ENCODE measurements at places on chromosomes 16 and 17.

DNA sequence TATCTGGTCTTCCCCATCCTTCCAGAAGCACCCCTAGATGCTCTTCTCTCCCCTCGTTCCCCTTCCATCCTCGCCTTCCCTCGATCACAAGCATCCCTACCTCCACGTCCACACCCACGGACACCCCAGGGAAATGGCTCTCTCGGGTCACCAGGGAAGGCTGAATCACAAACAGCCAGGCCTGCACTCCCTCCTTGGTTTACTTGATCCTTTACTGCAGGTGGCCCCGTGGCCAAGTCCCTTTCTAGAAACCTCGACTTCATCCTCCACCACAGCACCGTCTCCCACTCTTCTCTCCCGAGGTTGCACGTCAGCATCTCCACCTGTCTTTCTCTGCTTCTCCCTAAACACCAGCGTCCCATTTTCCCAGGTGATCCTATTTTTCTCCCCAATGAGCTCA lies 6.5 kb upstream of the RBFOX3 start:
- DNase-seq, result no peak

DNA sequence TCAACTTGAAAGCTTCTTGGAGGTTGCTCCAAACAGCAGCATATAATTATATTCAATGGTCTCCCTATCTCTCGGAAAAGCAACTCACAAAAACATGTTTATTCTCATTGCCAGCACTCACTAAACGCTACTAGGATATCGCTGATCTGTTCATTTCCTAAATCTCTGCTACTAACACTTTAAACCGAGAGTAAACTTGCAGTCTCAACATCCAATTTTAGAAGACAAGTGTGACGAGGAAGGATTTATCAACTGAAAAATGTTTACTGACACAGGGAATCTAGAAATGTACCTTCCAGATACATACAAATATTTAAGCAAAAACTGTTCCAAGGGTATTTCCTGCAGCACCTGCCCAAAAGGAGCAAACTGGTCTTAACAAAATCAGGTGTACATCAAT lies 56.5 kb downstream of the YWHAE start:
- DNase-seq, result no peak

GRCh38 chr17:35094902-35095301 lies 24.8 kb downstream of the RAD51D start:
- DNase-seq, result no peak

- no peak for DNase-seq
These were observed 18.9 kb downstream of the TEX2 start for GRCh38 chr17:64244165-64244564.

DNA sequence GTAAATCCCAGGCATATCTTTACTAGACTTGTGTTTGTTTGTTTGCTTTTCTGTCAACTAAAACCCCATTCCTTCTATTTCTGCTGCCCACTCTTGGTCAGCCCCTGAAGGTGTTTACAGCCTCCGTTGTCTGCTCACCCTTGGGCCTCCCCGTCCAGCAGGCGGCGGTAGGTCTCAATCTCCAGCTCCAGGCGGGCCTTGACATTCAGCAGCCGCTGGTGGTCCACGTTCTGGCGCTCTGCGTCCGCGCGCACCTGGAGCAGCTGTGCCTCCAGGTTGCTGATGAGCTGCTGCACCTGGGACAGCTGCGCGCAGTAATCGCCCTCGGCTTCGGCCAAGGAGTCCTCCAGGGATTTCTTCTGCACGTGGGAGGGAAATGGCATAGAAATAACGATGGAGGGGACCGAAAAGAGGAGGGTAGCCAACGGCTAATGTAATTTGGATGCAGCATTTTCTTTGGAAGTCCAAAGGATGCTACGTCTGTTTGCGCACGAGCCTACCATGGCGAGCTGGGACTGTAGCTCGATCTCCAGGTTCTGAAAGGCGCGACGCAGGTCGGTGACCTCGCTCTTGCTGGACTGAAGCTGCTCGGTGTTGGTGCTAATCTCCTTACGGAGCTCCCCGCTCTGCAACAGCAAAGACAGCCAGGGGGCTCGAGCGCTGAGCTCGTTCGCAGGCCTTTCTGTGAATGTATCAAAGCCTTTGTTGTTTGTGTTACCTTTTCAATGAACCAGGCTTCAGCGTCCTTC lies 3.9 kb downstream of the KRT12 start:
- no peak for DNase-seq

DNA sequence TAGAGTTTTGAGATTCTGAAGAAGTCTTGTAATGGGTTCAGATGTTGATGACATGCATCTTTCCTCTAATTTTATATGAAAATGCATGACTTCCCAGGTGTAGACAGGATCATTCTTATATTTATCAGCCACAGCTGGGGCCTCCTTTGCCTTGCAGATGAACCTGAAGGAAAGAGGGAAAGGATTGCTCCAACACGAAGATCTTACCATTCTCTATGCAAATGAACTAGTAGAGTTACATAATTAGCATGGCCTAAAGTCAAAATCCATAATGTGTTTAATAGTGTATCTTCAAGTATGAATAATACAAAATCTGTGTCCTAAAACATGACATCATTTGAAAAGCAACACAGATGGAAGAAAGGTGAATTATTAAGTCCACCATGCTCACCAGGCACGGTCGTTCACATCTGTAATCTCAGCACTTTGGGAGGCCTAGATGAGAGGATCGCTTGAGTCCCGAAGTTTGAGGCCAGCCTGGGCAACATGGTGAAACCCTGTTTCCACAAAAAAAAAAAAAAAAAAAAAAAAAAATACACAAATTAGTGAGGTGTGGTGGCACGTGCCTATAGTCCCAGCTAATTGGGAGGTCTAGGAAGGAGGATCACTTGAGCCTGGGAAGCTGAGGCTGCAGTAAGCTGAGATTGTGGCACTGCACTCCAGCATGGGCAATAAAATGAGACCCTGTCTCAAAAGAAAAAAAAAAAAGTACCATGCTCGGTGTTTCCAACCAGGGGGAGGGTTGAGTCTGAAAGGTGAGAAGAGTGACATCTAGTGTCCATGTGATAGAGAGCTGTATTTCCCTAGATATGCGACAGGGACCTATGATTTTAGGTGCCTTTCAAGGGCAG lies 6.3 kb downstream of the VWA3A start:
- DNase-seq, result no peak

GRCh38 chr16:65372171-65372570 lies 250.3 kb upstream of the CDH11 start:
- no peak for DNase-seq

GRCh38 chr16:81266680-81267095 lies 28.2 kb downstream of the BCO1 start:
- no peak for DNase-seq

GRCh38 chr17:38428112-38428642 lies at the start of gene ARHGAP23:
TSS of gene ARHGAP23 (plus strand) at chr17:38428464. CDS start at chr17:38428486, 22 bp downstream.
- DNase-seq, result peak; percentile 6

DNA sequence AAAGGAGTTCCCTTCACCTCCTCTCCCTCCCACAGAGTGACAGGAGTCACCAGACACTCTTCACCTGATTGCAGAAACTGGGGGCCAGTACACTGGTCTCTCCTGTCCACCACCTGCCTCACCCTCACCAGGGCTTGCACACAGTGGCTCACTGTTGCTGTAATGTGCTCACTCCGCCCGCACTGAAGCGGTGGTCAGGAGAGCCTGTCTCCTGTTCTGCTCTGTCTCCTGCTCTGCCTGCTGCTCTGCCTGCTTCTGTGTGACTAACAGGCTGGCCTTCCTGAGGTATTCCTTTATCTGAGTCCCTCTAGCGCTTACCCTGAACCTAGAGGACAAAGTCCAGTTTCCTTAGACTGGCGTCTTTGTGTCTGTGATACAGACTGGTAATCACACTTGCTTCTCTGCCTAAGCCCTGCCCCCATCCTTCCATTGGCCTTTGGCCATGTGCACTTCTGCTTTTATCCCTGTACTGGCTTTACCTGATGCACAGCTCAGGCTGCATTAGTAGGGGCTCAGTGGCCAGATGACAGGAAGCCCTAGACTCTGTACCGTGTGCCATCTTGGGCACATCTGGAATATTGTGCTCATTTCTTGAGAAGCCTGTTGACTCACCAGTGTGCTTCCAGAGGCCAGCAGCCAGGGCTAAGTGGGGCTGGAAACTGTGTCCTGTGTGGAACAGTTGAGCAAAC lies 13.3 kb downstream of the PROCA1 start:
- no peak for DNase-seq

- DNase-seq, result no peak
These were observed 22.9 kb downstream of the C1QTNF1 start for GRCh38 chr17:79046916-79047280.

DNA sequence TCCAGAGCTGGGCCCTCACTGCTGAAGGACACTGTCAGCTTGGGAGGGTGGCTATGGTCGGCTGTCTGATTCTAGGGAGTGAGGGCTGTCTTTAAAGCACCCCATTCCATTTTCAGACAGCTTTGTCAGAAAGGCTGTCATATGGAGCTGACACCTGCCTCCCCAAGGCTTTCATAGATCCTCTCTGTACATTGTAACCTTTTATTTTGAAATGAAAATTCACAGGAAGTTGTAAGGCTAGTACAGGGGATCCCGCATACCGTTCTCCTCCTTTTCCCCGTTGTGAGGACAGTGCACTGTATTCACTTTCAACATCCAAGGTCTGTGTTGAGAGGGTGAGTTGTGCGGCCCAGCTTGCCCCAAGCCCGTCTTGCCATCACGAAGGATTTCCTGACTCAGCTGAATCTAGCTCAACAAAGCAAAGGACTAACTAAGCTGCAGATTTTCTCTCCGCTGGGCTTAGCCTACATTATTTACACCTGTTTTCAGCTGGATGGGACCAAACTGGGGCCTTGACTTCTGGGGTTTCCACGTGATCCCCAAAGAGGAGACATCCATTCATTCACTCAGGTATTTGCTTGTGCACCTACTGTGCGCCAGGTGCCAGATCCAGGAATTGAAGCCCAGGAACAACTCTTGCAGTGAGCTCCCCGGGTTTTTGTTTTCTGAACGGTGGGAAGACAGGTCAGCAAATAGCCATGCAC lies 5.2 kb upstream of the TMEM235 start:
- DNase-seq, result no peak

GRCh38 chr17:58191241-58191896 lies 1.2 kb upstream of the EPX start:
- DNase-seq, result no peak

DNA sequence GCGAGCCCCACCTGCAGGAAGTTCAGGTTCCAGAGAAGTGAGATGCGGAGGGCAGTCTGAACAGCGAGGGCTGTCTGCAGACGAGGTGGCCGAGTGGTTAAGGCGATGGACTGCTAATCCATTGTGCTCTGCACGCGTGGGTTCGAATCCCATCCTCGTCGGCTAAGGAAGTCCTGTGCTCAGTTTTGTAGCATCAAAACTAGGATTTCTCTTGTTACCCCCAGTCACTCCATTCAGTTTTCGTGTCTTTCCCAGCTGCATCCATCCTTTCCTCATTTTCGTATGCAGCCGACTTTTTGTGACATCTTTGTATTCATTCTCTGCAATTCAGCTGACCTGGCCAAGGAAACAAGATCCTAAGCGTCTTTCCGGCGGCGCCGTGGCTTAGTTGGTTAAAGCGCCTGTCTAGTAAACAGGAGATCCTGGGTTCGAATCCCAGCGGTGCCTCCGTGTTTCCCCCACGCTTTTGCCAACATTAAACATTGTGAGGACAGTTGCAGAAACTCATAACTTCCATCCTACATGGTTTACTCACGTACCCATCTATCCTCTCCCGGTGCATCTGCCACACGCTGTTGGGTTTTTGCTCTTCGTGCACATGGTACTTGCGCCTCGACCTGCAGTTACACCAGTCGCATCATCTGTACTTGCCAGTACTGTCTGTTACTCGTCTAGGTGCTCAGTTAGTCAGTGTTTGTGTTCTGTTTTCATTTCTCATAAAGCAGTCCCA lies 3.0 kb downstream of the BORCS6 start:
- peak; percentile 83 for DNase-seq

GRCh38 chr17:28331891-28332420 lies 3.3 kb downstream of the IFT20 start:
- no peak for DNase-seq

GRCh38 chr16:81523387-81524115 lies 78.9 kb downstream of the CMIP start:
- DNase-seq, result no peak

- no peak for DNase-seq
These were observed 25.3 kb downstream of the MBTPS1 start for GRCh38 chr16:84091460-84091859.

- no peak for DNase-seq
These were observed 221.2 kb downstream of the SOX9 start for GRCh38 chr17:72342061-72342460.

GRCh38 chr16:56163089-56163488 lies 28.2 kb upstream of the GNAO1 start:
- DNase-seq, result no peak

DNA sequence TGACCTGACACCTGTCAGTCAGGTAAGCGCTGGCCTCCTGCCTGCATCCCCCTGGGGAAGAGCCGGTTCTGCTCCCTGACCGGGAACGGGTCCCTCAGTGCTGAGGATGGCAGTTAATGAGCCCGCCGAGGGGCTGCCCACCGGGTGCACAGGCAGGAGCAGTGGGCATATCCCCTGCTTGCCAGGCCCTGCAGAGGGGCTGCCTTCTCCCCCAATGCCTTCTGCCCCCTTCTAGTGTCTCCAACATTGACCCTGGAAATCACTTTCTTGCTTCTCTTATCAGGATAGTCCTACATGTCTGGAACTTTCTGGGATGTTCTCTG lies 388.5 kb downstream of the SEC14L1 start:
- no peak for DNase-seq

DNA sequence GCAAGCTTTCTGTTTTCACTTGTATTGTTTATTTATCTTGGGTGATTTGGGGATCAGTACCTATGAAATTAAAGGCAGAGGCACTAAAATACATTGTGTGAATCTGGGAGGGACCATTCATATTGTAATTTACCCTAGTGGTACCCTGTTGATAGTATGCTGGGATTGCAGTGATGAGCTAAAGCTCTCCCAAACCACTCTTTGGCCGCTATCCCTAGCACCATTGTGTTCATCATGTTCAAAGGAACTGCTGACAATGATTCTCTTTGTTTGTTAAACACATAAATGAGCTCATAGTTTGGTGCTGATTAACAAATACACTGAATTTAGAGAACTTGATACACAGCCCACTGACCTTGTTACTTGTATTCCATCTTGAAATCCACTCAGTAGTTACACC lies 1469.8 kb downstream of the CDH11 start:
- DNase-seq, result no peak

GRCh38 chr17:33261820-33262219 lies 31.3 kb downstream of the ASIC2 start:
- no peak for DNase-seq

GRCh38 chr16:27515874-27516353 lies 33.8 kb downstream of the GTF3C1 start:
- no peak for DNase-seq

DNA sequence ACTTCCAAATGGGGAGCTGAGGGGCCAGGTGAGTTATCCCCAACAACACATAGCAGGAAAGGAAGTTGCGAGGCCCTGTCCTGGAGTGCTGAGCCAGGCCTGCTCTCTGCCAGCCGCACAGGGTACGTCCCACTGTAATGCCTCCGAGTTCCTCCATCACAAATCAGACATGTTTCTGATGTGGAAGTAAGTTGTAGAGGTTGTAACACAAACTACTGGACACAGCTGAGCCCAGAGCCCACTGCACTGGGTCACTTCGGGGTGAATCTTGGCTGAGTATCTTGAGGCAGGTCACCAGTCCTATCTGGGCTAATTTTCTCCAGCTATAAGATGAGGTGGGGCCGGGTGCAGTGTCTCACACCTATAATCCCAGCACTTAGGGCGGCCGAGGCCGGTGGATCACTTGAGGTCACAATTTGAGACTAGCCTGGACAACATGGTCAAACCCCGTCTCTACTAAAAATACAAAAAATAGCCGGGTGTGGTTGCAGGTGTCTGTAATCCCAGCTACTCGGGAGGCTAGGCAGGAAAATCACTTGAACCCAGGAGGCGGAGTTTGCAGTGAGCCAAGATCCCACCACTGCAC lies 100.8 kb upstream of the CDH5 start:
- DNase-seq, result no peak
